C1 segment of cervical spinal cord (tissue), 14 donors: ENCODE measurements at places on chromosomes 7 and 10.
A peak's percentile ranks its signal among the peaks of the same experiment; 100 is the strongest.

- DNase-seq: peak; percentile 77
Observed at GRCh38 chr10:92757066-92757710, 67.4 kb downstream of the HHEX start.

DNA sequence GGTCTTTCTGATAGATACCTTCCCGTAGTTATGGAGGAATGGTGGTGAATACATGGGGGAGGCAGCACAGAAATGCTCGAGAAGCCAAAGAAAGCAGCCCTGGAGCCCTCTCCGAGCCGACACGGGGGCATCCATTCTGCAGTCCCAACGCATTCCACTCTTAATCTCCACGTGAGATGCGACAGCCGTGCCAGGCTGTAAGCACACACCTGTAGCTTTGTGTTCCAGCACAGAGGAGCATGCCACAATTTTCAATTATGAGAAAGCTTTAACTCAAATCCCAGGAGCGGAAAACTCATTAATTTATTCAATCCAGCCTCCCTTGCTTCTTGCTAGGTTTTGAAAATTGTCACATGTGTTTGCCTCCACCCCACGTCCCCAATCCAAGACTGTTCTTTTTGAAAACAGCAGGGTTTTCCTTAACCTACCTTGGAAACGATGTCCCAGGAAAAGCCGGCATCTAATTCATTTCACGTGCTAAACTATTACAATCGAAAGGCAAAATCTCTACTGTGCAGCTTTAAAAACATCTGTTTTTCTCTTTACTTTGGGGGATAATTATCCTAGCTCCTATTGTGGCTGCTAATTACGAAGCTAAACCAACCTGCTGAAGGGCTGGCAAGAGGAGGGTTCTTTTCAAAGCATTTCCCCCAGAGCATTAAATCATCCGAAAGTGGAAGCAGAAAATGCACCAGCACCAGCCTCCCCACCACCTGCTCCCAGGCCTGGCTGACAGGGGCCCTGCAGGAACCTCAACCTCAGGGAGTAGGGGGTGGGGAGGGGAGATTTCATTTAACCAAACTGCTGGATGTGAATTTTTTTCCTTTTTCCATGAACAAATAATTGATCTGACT lies 56.0 kb upstream of the CHST15 start:
- no peak for DNase-seq

GRCh38 chr7:99499371-99499720 lies 735 bp downstream of the ZNF394 start:
- DNase-seq: no peak

DNA sequence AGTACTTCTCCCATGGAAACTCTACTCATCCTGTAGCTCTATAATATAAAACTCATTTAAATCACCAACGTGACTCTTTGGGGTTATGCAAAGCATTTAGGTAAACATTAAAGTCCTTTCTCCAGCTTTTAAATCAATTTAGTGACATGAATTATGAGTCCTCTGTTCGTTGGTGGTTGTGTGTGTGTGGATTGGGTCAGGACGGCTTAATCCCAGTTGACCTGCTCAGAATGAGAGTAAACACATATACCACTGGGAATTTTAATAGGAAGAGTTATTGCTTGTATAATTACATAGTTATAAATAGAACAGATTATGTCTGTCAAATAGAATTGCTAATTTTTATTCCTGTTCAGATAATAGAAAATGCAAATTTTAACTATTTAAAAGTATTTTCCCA lies 30.7 kb upstream of the ADCY1 start:
- no peak for DNase-seq

GRCh38 chr10:133473270-133473669 lies 19.5 kb downstream of the SCART1 start:
- no peak for DNase-seq

GRCh38 chr10:22605168-22605567 lies 109.2 kb downstream of the PIP4K2A start:
- DNase-seq: no peak

DNA sequence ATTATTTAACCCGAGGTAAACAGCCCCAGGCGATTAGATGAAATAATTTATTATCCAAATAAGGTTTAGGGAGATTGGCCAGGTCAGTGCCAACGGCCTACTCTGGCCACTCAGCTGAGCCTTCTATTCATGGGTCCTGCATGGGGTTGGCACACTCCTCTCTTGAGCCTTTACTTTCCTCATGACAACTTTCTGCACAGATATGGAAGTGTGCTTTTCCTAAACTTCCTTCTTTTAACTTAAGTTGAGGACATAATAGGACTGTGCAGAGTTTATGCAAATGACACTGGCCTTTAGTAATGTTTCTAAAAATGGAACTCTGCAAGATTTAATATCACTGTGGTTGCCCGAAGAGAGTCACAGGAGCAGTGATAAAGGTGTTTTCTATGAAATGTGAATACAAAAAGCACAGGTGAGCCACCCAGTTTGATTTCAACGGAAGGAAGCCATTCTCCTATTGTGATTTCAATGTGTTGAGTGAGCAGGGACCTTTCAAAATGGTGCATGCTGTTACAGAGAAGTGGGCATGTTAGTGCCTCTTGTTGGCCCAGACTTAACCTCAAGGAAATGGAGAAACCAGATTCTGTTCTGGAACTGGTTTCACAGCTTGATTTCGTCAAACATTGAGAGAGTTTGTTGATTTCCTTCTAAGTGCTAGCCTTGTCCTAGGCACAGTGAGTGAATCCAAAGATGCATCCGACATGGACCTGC lies 55.7 kb downstream of the LYZL2 start:
- no peak for DNase-seq

GRCh38 chr10:13224210-13224995 lies 9.8 kb downstream of the UCMA start:
- no peak for DNase-seq

- DNase-seq: no peak
Observed at GRCh38 chr10:48547061-48547895, 57.6 kb downstream of the ARHGAP22 start.

DNA sequence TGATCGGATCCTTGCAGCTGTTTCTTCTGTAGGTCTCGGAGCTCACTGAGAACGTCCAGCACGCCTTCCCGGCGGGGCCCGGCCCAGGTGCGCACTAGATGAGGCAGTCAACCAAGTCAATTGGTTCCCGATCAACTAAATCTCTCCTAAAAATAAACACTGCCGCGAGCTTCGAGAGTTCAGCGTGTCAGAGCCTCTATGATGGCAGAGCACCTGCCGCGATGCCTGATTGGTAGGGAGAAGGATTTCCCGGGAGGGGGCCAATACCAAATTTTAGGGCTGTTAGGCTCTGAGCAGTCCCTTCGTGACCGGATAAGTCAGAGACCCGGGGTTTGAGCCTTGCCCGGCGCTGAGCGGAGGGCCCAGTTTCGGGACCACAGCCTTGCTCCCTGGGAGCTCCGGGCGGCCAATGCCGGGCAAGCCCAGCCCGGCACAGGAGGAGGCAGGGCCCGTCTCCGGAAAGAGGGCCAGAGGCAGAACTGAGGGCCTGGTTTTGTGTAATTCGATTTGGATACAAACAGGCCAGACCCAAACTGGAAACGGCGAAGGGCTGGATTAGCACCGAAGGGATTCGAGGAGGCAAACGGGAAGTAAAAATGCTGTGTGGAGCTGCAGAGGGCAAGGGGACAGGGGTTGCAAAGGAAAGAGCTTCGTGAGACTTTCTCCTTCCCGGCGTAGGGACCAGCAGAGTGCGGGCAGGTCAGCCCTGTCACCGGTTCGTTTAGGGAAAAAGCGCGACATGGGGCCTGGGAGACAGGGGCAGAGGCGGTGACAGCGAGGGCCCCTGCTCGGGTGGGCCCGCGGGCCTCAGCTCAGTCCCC lies 569 bp downstream of the SLC26A5 start:
- no peak for DNase-seq

- DNase-seq: no peak
Observed at GRCh38 chr10:89478085-89478738, 57.2 kb downstream of the SLC16A12 start.
